ENCODE measurements at places on chromosomes 12 and 14. TPM values are rescaled to one million over a fixed set of nuclear protein-coding genes. Genes with fewer than 3 reads are reported as not detected.

Gene CPNE6
- total RNA-seq, result not detected

DNA sequence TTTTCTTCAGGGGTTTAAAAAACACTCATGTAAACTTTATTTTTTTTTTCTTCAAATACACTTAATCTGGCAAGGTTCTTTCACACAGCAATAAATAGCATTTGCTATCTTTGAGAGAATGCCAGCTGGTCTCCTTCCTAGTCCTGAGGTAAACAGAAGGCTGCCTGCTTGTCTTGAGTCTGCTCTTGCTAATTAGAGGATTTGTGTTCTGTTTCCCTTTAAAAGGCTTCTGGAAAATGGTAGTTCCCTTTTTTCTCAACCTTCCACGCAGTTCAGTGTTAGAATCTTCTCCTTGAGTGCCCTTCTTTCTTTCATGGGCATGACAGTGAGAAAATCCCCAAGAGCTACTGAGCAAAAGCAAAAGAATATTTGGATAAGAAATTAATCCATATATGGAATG lies 92.3 kb upstream of the DCN start:
- no peak for DNase-seq

DNA sequence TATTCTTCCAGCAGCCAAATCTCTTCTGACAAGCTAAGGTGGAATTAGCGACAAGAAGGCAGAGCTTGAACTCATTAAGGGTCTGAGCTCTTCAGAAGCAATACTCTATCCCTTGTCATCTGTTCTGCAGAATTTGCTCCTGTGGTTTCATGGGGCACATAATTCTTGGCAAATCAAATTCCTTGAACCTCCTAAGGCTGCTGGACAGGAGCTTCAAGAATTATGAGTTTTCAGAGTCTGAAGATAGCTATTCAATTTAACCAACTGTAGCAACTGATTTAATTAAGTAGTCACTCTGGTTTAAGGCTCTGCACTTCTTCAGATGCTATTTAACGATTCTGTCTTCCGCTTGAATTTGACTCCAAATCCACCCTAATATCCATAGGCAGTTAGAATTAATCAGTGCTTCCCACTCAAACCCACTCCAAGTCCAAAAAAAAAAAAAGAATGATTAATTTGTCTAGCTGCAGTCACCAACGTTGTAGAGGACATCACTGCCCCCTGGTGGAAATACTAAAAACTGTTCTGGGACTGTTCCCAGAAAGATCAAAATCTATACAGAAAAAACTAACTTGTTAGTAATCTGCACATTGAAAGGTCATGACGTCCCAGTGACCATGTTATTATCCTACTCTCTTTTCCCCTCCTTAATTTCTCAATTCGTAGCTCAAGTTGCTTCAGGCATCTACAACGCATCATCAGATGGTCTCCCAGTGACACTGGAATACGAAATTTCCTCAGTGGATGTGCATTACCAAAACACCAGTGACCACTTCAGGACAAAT lies 169.9 kb downstream of the KIF21A start:
- no peak for DNase-seq

DNA sequence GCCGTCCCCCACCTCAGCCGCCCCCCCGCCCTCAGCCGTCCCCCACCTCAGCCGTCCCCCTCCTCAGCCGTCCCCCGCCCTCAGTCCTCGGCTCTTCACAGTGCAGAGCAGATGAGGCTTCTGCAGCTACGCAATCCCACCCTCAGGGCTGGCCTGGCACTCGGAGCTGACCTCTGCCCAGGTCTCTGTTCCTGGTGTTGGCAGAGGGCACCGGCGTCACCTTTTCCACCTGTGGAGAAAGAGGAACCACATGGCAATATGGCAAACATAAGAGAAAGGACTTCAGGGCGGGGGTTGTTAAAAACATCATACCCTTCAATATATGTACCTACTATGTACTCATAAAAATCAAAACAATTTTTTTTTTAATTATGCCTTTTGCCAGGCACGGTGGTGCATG lies 45.8 kb downstream of the MLXIP start:
- no peak for DNase-seq

Gene KRT74
- not detected for total RNA-seq

Gene MMP17
- 4.7 TPM for total RNA-seq

DNA sequence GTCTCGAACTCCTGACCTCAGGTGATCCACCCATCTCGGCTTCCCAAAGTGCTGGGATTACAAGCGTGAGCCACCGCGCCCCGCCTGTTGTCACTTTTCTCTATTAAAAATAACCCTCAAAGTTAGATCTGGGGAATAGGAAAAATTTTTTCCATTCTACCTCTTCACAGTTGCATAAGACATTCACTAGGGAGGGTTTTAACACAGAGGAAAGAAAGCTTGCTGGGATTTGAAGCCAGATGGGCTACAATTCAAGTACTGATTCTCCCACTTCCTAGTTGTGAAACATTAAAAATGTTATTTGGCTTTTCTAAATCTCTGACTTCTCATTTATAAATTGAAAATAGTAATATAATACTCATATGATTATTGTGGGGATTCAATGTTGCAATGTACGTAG lies 23.3 kb upstream of the SLC15A5 start:
- no peak for DNase-seq

Measured in breast epithelium (tissue), 4 donors.